Cardiac fibroblast (primary cell): ENCODE measurements at places on chromosomes 11 and 22.

GRCh38 chr11:17381156-17381555 is 7.3 kb downstream of the KCNJ11 start:
- peak; percentile 73 for DNase-seq

DNA sequence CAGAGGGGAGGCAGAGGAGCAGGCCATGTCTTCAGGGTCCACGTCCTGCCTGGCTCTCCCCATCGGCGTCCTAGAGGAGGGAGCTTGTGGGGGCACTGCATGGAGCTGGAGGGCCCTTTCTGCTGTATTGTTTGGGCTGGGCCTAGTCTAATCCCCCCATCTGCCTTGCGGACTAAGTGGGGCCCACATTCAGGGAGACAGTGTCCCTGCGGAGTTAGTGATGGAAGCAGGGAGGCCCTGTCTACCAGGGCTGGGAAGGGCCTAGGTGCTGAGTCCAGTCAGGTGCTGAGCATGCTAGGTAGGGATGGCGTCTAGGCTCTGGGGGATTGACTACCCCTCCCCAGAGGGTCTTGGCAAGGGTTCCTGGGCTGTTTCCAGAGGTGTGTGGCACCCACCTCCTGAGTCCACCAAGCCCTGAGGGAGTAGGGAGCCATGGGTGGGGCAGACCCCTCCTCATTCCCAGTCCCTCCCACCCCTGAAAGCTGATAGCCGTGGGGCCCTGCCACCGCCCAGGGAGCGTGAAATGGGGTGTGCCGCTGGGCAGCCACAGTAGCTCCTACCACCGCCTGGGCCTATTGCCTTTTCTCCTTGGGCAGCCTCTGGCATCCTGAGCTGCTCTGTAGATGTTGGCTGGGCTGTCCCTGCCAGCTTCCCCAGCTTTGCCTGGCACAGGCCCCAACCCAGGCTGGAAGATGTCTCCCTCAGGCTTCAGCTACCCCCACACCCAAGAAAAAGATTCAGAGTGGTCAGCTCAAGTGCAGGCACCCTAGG is 1.9 kb upstream of the POLD4 start:
- no peak for DNase-seq

- DNase-seq: peak; percentile 23
Measured at GRCh38 chr11:97430877-97431276, 1041.1 kb downstream of the JRKL start.

- DNase-seq: peak; percentile 59
Measured at GRCh38 chr11:26964339-26964738, 29.6 kb upstream of the FIBIN start.

GRCh38 chr11:69144316-69145049 is 11.3 kb upstream of the SMIM38 start:
- DNase-seq: no peak

DNA sequence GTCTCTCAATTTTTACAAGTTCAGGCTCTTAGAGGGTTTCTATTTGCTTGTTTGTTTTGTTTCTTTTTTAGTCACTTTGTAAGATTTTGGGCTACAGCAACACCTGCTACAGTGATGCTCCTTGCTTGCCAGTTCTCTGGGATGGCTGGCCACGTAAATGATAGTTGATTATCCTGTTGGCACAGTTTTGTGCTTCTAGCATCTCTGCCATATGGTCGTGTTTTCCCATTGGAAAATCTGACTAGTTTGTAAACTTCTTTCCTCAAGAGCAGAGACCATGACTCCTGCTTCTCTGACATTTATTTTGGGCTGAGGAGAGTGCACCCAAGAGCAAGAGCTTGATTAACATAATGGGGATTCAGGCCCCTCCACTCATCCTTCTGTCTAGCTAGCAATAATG is 1621.6 kb upstream of the RAG2 start:
- DNase-seq: no peak

DNA sequence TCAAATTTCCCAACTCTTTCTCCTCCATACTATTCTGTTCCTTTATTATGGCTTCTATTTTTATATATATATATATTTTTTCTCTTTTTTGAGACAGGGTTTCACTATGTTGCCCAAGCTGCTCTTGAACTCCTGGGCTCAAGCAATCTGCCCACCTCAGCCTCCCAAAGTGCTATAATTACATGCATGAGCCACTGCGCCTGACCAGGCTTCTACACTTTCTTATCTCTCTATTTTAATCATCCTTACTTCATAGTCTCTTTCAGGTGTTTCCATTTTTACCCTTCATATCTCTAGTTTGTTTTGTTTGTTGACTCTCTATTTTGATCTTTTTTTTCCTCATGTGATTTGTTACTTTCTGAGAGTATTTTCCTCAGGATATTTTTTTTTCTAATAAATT is 19.8 kb downstream of the GVQW3 start:
- DNase-seq: no peak

DNA sequence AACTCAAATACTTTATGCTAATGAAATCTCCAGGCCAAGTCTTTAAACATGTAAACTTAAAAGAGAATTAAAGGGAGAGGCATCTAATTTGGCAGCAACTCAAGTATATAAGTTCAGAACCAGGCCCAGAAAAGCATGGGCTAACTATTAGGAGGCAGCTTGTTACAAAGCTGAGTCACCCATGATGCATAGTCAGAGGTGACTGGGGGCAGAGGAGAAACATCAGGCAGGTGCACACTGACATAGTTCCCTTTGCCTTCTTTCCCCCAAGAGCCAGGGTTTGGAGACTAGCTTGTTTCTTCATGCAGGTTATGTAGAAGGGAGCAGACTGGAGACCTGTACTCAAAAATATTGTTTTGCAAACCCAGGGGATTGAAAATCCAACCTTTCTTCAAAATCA is 619.0 kb downstream of the SOX6 start:
- peak; percentile 16 for DNase-seq
